ENCODE measurements at places on chromosomes 12 and 14.

- DNase-seq: no peak
Measured at GRCh38 chr14:58749066-58749669, 111.4 kb downstream of the DACT1 start.

DNA sequence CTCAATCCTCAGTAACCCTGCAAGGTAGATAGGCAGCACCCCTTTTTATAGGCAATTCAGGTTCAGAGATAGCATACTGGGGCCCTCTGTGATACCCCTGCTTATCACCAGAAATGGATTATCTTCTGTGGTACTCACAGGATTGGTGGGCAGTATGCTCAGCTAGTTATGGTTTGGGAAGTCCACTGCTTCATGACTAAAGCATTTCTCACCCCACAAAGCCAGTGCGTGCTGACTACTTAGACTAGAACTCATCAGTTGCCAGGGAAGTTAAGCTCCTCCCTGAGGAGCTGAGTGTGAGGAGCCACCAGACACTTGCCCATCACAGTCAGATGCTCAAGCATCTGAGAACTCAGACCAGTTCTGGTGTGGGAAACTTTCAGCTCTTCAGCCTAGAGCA lies 76.3 kb downstream of the SCAF11 start:
- no peak for DNase-seq

DNA sequence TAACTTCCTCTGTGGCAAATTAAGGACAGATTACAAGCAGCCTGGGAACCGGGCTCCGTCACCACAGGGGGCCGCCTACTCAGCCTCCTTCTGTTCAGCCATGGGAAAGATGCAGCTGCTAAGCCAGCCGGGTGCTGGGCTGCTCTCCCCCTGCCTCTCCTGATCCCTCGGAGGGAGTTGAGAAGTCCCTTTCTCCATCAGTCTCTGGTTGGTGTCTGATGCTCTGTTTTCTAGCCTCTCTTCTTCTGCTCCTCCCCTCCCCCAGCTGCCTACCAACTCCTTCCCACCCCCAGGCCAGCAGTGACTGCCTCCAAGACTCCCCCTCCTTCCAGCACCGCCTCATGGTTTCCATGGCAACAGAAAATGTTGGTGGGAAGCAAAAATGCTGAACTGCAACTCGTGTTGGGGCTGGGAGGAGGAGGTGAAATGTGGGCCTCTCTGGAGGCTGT lies 486.7 kb downstream of the APAF1 start:
- no peak for DNase-seq

GRCh38 chr14:94974422-94974821 lies 182.9 kb downstream of the DICER1 start:
- no peak for DNase-seq

GRCh38 chr12:3304436-3305165 lies 186.4 kb upstream of the PRMT8 start:
- peak; percentile 75 for DNase-seq

DNA sequence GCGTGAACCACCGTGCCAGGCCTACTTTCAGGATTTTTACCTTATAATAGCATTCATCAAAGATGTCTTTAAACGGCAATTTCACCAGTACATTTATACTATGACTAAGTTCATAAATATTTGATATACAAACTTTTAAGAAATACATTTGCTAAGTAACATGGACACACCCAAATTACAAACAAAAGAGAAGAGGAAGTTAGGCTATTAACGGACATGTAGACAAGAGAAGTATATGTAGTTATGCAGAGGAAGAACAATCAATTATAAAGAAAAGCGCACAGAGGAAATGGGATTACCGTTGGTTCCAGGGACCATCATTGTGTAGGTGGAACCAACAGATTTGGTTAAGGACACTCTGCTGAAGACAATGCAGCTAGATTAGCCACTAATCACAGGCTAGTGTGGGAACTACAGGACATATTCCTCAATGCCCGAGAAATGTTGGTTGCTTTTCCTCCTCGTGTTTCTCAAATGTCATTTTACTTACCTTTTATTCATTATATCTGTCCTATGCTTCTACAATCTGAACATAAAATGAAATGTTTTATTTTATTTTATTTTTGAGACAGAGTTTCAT lies 24.0 kb upstream of the PKP2 start:
- no peak for DNase-seq

- peak; percentile 21 for DNase-seq
Measured at GRCh38 chr12:89350630-89351488, 1.4 kb downstream of the DUSP6 start.

DNA sequence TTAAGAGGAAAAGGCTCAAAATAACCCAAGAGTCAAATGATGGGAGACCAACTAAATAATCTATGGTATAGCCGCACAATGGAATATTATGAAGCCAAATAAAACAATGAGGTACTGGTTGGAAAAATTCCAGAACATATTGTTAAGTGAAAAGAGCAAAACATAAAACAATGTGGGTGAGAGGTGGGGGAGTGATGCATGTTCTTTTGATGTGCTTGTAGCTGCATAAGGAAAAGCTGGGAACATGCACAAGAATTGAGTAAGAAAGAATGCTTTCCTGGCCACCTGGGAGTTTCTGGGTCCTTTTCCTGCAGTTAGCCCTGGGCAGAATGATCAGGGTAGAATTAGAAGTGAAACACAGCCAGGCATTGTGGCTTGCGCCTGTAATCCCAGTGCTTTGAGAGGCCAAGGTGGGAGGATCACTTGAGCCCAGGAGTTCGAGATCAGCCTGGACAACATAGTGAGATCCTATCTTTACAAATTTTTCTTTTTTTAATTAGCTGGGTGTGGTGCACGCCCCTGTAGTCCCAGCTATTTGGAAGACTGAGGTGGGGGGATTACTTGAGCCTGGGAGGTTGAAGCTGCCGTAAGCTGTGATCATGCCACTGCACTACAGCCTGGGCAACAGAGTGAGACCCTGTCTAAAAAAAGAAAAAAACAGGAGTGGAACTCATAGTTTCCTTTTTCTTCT lies 7.9 kb downstream of the ABCB9 start:
- no peak for DNase-seq

GRCh38 chr12:109757671-109758265 lies 44.1 kb downstream of the FAM222A start:
- no peak for DNase-seq

GRCh38 chr12:2319737-2320506 lies 267.1 kb downstream of the CACNA1C start:
- no peak for DNase-seq

GRCh38 chr14:33589334-33589733 lies 361.5 kb downstream of the EGLN3 start:
- peak; percentile 30 for DNase-seq

- peak; percentile 42 for DNase-seq
Measured at GRCh38 chr12:53938326-53939140, at the start of gene HOXC13. Gene HOXC13, plus strand, starts transcription at chr12:53938831. Its CDS starts 76 bp downstream, at chr12:53938907.

GRCh38 chr12:102950950-102951619 lies 6.4 kb upstream of the ASCL1 start:
- DNase-seq: no peak

DNA sequence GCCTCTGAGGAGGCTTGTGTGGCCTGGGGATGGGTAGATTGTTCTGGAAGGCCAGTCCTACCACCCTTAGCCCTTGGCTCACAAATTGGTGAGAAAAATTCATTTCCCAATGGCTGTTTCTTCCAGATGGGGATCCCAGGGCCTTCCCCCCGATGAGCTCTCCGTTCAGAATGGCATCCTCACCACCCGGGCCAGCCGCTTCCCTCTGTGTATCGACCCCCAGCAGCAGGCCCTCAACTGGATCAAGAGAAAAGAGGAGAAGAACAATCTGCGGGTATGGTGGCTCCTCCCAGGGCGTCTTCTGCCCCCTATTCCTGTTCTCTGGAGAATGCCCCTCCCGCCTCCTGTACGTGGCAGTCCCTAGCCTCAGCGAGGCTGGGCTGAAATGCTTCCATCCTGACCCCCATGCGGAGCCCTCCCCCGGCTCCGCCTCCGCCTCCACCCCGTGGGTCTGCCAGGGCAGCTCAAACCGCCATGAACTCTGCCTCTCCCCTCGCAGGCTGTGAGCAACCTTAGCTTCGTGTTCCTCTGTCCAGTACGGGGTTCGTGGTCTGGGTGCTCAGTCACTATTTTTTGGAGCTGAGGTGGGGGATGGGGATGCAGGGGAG lies 57.8 kb downstream of the CCDC92 start:
- no peak for DNase-seq

DNA sequence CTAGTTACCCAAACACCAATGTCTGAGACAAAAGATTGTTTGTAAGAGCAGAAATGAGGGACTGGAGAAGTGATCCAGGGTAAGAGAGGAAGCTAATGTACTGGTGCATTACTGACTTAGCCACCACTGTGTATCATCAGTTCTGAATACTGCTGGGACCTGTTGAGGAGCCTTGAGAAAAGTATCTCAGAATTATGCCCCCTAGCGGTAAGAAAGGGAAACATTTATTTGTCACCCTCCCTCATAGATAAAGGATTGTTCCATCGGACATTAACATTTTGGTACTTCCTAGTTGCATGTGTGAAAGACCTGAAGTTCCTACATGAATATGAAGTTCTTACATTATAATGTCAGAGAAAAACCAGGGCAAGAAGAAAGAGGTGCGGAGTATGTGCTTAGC lies 612.5 kb downstream of the FSCB start:
- no peak for DNase-seq

DNA sequence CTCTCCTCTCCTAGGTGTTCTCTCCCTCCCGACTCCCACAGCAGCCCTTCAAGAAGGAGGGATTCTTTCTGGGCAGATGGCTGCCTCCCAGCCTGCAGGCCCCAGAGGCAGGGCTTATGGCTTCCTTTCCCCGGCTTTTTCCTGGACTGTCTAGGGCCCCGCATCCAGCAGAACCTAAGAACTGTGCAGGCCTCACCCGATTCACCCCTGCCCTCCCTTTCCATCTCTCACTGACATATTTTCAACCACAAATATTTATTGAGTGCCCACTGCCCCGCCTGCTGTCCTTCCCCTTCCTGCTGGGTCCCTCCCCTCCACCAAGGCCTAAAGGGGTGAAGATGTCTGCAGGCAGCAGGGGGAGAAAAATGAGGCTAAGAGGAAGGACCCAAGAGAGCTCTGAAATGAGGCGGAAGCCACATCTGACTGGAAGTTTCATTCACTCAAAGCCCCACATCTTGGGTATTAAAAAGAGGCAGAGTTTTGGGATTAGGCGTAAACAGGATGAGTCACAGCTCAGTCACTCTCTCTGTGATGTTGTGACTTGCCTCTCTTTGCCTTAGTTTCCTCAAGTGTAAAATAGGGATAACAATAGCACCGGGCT lies 2.9 kb downstream of the SCNN1A start:
- peak; percentile 40 for DNase-seq

GRCh38 chr14:73311708-73312030 lies 74.4 kb downstream of the PAPLN start:
- no peak for DNase-seq

DNA sequence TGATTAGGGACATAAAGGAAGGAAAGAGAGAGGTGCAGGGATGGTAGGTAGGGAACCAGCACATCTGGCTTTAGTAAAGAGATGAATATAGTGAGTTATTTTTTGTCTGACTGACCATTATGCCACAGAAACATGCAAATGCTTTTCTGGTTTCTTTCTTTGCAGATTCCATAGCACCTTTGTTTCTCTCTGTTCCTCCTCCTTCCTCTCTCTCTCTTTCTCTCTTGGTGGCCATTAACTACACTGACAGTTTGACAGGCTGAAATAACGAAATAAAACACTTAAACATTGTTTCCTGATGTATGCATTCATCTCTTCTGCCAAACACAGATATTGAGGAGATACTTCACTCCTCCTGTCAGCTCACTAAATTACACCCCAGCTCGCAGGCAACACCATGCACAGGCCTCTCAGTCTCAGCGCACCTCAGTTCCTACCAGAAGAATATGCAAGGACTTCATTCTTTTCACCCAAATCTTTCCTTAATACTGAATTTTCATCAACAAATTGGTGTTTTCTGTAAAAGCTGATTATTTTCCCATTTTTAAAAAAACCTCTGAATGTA lies 406.9 kb upstream of the SOX5 start:
- no peak for DNase-seq

GRCh38 chr14:20667957-20668356 lies 16.4 kb upstream of the RNASE4 start:
- no peak for DNase-seq
